ENCODE measurements at places on chromosomes 11 and 22.

DNA sequence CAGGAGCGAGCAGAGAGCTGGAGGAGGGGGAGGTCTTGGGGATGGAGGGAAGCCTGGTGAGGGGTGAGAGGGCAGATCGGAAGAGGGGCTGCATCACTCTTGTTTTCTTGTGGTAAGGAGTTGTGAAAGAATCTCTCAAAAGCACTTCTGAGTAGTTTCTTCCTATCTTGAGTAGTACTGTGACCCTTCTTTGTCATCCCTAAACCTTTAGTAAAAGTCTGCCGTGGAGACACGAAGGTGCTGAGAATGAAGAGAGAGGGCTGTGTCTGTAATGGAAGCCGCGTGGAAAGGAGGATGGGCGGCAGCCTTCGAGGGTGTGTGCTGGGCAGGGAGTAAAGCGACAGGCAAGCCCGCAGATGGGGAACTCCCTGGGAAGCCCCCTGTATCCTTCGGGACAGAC is 237.8 kb downstream of the TBC1D22A start:
- no peak for DNase-seq

- no peak for DNase-seq
Measured at GRCh38 chr11:34531663-34532062, 18.1 kb upstream of the ELF5 start.

DNA sequence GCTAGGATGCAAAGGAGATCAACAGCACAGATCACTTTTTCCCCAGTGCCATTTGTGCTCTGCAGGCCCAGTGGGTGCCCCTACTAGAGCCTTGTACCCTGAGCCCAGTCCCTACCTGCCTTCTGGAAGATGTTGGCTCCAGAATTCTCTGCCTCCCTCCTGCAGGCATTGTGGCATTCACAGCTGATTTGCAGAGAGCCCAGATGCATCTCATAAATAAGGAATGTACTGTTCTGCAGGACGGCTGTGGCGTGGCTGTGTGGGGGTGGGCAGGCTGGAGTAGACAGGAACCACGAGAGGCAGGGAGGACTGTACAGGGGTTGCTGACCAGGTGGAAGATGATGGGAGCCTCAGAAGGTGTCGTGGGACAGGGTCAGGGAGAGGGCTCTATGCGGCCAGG is 11.2 kb upstream of the MIAT start:
- no peak for DNase-seq

GRCh38 chr22:24758164-24758799 is 16.2 kb downstream of the PIWIL3 start:
- peak; percentile 31 for DNase-seq

DNA sequence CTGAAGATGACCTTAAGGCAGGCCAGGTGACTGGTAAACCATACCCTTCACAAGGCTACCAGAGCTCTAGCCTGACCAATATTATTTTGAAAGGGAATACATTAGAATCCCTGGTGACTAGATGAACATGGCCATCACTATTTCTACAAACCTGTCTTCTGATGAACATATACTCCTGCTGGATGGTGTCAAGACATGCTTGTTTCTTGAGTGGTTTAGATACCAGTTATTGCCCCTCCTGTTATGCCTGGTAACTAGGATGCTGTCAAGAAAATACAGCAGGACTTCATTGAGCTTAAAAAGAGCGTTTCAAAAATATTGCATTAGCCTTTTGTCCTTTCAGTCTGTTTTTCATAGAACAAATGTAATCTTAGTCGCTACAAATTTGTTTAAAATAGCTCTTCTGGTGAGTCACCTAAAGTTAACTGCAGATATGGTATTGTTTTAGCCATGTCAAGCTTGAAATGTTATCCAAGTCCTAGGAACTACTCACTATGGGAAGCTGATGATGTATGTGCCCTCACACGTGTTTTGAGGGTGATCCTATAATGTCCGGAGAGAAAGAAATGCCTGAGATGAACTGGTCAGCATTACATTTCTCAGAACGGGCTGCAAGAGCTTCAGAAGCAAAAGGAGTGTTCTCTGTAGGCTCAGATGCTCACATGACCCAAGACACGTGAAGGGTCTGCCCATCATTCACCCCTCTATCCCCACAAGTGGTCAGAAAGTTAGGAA is 20.6 kb downstream of the ADM start:
- DNase-seq: no peak

GRCh38 chr22:23775779-23776375 is 3.2 kb downstream of the MMP11 start:
- no peak for DNase-seq

GRCh38 chr11:117612177-117612576 is 184.8 kb downstream of the DSCAML1 start:
- DNase-seq: no peak

- DNase-seq: no peak
Measured at GRCh38 chr22:40212121-40212520, 34.4 kb downstream of the TNRC6B start.

DNA sequence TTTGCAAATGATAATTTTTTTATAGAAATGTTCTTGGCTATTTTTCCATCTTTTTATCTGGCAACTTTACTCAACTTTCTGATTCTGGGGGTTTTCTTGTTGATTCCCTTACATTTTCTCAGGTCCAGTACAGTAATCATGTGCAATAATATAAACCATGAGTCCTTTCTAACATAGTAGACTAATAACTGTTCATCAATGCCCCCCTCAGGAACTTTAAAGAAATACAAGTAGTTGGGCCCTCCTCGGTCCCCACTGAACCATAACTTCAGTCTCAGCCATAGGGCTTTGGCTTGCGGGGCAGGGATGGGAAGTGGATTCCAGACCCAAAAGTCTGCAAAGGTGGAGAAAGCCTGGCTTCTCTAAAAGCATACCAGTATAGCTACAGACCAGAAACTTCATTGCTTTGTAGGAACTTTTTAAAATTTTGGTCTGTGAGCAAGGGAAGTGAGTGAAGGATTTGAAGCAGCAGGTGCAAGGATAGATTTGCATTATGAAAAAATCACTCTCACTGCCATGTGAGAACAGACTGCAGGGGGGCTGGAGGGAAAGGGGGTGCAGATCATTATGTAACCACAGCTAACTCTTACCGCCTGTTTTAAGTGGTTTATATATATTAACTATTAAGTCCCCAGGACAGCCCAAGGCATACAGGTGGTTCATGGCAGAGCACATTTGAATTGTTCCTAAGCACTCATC is 10.4 kb upstream of the TUB start:
- no peak for DNase-seq

GRCh38 chr22:17232406-17232805 is 13.2 kb upstream of the ADA2 start:
- no peak for DNase-seq

- no peak for DNase-seq
Measured at GRCh38 chr11:44604171-44604581, 38.7 kb downstream of the CD82 start.

DNA sequence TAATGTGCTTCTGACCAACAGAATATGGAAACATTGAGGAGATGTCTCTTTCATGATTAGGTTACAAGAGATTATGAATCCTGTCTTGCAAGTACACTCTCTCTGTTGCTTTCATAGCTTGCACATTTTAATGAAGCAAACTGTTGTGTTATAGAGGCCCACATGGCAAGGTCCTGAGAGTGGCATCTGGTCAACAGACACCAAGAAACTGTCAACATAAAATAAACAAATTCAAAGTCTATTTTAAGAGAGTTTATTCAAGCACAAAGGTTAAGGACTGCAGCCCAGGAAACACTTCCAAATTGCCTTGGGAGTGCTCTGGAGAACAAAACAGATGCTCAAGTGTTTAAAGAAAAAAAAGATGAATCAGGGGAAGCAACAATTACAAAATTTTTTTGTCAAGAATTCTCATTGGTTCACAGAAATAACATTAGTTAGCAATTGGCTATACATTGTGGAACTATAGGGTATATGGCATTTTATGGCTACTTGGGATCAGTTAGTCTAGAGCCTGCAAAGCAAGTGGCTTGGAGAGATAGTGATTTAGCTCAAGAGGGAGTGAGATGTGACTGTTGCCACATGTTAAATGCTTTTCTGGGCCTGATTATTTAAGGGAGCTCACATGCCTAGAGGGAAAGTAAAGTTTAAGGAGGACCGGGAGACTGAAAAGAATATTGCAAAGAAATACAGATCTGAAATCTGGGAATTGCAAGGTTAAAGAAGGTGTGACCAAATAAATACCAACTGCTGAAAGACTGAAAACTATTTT is 54.6 kb downstream of the CTSC start:
- DNase-seq: no peak

DNA sequence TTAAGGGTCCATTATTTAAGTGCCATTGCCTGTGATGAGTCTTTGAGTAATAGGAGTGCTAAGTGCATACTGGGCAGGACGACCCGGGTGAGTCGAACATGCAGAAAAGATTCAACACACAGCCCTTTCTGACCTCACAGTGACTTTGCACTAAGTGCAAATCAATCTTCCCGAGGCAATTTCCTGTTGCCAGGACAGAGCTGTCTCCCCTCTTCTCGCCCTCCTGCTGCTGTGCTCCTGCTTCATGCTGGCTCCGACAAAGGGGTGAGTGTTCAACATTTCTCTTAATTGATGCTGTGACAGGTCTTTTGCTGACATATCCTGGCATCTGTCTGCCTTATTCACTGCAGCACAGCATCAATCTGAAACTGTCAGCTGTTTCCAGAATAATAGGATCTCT is 42.0 kb downstream of the MCHR1 start:
- DNase-seq: no peak

GRCh38 chr11:43984519-43985385 is 42.3 kb downstream of the C11orf96 start:
- DNase-seq: no peak

DNA sequence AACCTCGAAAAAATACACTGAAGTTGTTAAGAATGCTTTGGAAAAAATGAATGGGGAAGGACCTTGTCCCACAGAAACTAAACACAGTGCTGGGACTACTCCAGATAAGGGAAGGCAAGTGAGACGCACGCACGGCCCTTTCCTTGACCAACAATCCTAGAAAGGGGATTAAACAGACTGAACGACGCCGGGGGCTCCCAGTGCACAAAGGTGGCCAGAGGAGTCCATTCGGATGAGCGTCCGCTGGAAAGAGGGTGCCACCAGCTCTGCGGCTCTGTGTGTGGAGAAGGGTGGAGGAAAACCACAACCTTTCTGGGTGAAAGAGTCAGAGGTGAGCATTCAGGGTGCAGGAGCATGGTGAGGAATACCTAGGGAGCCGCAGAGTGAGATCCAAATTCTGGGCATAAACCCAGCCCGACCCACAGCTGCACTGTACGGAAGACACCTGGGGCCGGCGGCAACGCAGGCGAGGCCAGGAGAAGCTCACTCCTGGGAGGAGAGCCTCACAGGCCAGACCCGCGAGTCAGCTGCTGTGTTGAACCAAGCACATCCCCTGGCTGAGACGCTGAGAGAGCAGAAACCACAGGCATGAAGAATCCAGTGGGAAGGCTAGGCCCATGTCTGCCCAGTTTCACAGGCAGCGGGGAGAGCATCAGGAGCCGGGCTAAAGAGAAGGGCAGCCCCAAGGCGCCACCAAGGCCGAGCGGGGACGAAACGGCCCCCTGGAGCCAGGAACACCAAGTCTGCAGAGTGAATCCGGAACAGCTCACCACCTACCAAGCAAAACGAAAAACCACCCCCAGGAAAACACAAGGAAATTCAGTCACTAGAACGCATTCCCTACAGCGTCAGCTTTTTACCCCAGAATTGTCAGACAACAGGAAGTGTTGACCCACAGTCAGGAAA is 177.1 kb downstream of the BRD1 start:
- DNase-seq: no peak

- no peak for DNase-seq
Measured at GRCh38 chr11:107272561-107272960, 185.1 kb downstream of the CWF19L2 start.

DNA sequence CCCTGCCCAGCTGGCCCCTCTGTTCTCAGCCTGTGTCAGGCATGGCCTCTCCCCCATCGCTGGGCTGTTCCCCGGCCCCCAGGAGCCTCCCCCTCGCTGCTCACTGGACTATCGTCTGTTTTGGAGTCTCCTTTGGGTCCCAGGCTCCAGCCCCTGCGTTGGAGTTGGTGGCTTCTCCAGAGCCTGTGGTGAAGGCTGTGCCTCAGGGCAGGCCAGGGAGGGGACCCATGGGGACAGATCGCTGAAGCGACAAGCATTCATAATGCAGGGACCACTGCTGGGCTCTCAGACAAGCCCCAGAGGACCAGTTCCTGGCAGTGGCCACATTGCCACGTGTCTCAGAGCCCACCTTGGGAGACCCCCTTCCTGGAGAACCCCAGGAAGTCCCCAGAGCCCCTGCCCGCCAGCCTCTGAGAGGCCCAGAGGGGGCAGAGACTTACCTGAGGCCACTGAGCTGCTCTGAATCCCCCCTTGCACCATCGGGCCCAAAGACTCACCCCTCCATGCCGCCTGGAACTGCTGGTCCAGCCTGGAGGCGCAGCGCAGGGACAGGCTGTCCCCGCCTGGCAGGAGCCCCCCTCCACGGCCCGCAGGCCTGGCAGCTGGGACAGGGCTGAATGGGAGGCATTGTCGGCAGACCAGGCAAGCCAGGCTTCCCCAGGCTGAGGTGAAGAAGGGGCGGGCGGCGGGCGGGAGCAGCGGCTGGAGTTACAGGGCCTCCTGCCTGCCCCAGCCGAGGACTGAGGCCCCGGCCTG is at the start of gene CHADL:
Gene CHADL (minus strand): TSS at position 555 of the 756 bp plus-strand sequence. CDS start 50 bp downstream, at position 505.
- no peak for DNase-seq

DNA sequence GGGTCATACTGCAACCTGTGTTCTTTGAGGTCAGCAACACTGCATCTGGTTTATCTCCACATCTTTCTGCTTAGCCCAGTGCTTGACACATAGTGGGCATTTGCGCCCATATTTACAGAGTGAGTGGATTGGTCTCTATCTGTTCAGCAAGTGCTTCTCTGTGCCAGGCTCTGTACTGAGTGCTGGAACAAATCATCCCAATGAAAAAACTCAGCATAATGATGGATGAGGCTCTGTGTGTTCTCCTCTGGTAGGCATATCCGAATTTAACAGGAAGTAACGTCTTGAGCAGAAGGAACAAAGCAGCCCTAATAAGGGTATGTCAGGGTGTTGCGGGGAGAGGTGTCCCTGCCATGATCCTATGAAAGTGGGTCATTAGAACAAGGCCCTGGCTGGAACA is 46.0 kb downstream of the MCM5 start:
- DNase-seq: no peak

DNA sequence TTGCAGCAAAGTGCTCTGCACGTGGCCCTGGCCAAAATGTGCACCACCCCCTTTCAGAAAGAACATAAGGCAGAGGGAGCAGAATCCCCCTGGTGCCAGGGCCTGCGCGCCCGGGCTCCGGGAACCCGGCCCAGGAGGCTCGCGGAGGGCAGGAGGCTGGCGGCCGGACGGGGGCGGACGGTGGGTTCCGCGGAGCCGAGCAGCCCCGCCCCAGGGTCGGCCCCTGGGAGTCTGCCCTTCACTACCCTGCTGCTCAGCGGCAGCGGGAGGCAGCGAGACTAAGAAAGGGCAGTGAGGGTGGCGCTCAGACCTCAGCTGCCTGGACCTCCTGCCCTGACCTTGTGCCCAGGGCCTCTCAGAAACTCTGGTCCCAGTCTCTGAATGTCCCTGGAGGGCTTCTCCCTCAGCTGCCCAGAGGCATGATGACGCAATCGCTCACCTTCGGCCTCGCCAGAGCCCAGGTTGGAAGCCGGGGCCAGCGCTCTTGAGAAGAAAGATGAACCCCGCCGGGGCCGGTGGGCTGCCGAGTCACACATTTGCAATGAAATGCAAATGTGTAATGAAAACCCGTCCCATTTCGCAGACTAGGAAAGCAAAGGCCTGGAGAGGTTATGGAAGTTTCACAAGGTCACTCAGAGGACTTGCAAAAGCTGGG is 1.1 kb upstream of the CLMP start:
- no peak for DNase-seq
